Bronchial epithelial cell (primary cell): ENCODE measurements at places on chromosomes 2 and 18.

- DNase-seq = no peak
These were observed 64.8 kb downstream of the PSMG2 start for GRCh38 chr18:12767580-12768155.

- peak; percentile 10 for DNase-seq
These were observed 519 bp downstream of the TEX261 start for GRCh38 chr2:70994009-70994698.

DNA sequence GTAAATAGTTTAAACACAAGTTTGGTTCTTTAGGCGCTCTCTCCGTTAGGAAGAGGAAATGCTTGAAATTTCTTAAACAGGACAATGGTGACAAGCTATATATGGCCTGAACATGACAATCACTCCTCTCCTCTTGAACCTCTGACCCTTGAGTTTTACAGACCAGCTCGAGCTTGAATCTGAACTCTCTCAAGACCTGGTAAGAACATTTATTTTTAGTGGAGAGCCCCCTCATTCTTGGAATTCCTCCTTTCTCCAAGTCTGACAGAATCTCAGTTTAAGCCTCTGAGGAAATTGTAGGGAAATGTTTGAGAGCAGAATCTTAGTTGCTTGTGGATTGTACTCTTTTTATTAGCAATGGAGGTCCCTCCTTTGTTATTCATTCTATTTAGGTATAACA is 1293.6 kb upstream of the ZEB2 start:
- no peak for DNase-seq

DNA sequence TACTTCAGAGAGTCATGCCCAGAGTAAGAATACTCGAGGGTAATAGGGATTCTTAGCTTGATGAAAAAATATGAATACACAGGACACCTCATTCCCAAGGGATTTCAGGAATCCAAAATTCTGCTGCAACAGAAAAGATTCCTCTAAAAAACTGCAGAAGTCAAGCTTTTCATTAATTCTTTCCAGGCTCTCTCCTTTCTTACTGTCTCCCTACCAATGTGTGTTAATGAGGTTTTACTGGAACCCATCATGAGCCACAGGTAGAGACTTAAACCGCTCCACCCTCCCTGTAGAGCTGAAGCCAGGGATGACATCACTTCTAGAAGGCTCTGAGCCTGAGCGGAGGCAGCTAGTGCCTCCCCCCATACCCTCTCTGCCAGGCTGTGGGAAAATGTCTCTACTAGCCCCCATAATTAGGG is 3.4 kb downstream of the SDC1 start:
- peak; percentile 68 for DNase-seq

DNA sequence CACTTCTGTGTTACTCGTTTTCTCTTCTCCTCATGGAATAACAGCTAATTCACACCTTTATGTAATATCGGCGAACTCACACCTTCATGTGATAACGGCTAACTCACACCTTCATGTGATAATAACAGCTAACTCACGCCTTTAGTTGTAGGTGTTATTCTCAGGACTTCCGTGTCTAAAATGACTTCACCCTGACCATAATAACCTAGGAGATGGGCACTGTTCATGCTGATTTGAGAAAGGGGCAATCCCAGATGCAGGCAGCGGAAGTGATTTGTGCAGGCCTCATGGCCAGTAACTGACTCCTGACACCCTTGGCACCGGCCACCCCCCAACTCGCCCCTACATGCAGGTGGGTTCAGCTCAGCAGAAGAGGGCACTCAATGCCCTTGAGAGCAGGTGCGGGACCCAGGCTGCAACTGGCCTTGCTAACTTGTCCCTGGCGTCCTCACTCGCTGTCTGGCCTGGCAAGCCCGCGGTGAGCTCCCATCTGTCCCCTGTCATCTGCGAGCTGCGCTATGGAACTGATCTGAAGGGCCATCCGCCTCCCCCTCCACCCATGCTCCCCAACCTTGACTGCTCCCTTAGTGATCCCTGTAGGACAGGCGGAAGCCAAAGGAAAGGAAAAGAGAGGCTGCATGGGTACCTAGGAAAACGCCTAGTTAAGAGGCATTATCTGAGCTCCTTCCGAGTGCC is 42.6 kb upstream of the MTCL1 start:
- no peak for DNase-seq

GRCh38 chr2:96549967-96550786 is 13.6 kb downstream of the ARID5A start:
- DNase-seq = no peak

GRCh38 chr18:37294951-37295350 is 270.6 kb downstream of the CELF4 start:
- peak; percentile 15 for DNase-seq

DNA sequence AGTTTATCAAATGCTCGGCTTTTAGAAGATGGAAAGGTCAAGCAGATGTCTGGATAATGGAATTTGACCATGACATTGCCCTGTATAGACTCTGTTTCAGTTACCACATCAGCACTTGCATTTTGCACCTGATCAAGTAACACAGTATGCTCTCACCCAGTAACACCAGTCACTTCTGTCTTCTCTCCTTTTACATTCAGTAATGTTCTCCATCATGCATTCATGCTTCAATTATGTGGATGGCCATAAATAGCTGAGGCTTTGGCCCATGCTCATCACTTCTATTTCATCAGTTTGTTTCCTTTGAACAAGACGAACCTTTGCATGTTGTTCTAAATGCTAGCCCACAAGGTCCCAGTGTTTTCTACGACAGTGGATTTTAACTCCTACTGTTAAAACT is 322.9 kb upstream of the ACVR2A start:
- DNase-seq = no peak

- DNase-seq = no peak
These were observed 183.4 kb downstream of the GALR1 start for GRCh38 chr18:77433076-77433475.

GRCh38 chr2:65061910-65062339 is 5.7 kb downstream of the CEP68 start:
- DNase-seq = peak; percentile 45

- DNase-seq = no peak
These were observed 195.9 kb downstream of the ACKR3 start for GRCh38 chr2:236765478-236765877.

- no peak for DNase-seq
These were observed 782.6 kb downstream of the MBD2 start for GRCh38 chr18:53441761-53442414.

DNA sequence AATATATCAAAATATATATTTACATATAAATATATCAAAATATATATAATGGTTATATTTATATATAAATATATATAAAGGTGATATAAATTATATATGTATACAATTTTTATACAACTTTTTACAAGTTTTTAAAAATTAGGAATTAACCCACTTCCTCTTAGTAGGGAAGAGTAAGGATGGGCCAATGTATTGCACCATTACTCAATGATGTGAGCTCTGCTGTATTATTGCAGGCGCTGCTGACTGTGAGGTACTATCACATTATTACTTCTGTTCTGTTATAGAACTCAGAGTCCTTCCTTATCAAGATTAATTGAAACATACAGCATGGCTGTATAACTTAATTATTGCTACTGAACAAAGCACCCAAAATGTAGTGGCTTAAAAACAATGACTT is 46.0 kb downstream of the CCDC195 start:
- no peak for DNase-seq

DNA sequence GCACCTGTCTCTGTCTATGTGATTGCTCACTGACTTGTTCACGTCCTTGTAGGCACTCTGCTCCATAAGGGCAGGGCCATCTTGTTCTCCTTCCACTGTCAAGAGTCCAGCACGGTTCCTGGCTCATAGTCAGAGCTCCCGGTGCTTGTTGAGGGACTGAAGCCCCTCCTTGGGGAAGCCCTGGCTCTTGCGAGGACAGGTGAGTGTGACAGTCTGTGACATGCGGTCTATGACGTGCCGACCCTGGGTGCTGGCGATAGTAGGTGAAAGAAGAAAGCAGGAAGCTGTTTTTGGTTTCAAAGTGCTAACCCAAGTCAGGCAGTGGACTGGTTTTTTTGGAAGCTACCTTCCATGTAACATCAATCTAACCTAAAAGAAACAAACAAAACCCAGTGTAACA is 18.8 kb downstream of the TSHZ1 start:
- DNase-seq = no peak

DNA sequence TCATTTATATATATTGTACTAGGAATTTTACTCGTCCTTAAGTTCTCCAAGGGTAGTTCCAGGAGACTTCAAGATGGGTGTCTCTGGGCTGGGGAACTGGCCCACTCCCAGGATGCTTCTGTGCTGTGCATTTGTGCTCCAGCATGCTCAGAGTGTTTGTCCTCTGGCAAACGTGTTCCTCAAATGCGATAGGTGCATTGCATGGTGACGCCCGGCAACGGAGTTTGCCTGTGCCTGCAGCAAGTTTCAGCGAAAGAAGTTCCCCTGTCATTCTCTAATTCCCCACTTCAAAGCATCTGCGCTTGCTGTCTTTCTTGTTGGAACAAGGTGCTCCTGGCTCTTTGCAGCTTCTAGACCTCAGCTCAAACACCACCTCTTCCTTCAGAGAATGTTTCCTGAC is 465.1 kb downstream of the GALR1 start:
- DNase-seq = no peak

DNA sequence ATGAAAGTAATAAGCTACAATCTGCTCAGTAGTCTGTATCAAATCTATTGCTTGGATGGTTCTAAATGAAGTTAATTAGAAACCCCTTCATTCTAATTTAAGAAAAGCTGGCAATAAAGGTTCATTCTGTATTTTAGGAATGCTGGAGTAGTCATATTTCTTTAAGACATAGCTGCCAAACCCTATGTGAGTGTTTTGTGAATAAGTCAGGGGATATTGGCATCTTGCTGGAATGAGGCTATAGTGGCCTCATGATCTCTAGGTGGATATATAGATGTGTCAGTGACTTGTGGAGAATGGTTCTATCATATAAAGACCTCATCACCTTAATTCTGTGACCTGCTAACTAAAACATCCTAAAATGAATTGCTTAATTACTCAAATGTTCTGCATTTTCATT is 196.3 kb downstream of the PDE1A start:
- no peak for DNase-seq

DNA sequence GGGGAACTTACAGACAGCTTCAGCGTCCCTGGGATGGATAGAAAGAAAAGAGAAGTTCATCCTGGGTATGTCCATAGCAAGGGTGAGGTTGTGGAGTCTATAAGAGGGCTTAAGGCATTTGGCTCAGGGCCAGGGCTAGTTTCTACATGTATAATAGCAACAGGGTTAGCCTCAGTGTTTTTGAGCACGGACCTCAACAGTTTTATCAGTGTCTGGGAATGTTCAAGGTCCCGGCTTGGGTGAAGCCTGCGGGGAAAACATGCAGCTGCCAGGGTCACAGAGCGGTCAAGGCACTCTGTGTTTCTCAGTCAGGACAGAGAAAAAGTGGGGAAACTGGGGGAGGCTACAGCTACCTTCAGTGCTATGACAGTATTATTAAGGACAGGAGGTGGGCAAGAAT is 427.7 kb upstream of the HS6ST1 start:
- peak; percentile 87 for DNase-seq

- no peak for DNase-seq
These were observed 12.5 kb upstream of the INPP5D start for GRCh38 chr2:233047667-233048066.

GRCh38 chr18:12397254-12397653 is 10.5 kb upstream of the PRELID3A start:
- no peak for DNase-seq

DNA sequence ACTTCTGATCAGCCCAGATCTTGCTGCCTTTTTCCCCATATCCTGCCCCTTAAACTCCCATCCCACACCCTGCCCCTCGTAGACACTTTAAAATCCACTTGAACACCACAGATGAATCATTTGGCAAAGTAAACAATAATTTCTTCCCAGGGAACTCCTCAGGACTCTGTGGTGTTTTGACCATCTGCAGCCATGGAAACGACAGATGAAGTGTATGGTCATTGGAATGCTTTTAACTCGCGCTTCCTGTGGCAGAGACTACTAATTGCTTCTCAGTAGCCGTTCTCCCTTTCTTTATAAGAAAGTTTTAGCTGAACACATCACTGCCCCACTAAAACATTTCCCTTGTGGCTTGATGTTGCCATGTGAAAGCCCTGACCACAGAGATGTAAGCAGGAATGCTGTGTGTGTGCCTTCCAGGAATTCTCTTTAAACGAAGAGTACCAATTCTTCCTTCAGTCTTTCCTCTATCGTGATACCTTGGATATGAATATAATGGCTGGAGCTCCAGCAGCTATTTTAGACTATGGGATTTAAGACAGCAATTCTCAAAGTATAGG is 92.7 kb upstream of the PARD3B start:
- DNase-seq = peak; percentile 98

DNA sequence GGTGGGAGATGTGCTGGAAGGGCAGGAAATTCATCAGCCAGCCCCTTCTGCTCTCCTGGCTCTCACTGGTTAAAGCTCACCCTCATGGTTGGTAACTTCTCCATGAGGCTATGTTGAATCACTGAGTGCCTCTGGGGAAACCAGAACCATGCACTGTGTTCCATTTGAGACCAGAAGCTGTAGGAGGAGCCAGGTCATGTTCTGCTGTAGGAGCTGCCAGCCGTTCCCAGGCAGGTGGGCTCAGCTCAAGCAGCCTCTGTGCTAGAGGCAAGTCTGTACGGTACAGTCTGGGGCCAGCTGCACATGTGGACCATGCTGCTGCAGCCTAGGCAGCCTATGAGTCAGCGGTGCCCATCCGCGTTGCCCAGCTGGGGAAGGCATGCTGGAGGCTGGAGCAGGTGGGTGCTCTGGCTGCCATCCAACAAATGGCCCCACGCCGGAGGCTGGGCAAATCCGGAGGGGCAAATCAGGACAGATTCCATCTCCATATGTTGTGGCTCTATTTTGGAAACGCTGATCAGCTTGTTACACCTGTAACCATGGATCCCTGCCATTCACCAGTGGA is 22.0 kb upstream of the KCNF1 start:
- peak; percentile 30 for DNase-seq
